ENCODE measurements at places on chromosomes 5 and 9.

DNA sequence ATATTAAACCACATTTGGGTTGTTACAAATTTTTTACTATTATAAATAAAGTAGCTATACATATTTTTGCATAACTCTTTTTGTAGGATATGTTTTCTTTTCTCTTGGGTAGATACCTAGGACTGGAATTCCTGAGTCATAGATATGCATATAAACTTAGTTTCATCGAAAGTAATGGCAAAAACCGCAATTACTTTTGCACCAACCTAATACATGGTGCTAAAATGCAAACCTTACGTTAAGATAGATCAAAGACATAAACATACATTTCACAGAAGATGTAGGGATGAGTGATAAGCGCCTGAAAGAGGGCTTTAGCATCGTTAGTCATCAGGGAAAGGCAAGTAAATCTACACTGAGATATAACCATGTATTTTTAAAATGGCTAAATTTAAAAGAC, 178.4 kb upstream of the EFNA5 start:
- DNase-seq = no peak

DNA sequence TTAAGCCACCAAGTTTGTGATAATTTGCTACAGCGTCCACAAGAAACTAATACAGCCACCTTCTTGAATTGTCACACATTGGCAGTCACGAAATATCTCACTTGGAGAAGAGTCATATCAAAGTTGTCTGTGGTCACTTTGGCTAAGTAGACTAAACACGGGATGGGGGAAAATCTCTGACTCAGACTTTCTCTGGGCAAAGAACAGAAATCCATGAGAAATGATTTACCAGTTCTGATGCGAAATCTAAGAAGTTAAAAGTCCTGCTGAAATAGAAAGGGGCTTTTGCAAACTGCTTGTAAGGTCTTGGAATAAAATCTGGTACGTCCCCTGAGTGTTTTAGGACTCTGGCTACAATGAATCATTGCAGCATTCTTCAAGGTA, 158.4 kb downstream of the COL23A1 start:
- DNase-seq = no peak

- DNase-seq = no peak
Measured at GRCh38 chr9:15079989-15080388, 169.8 kb upstream of the FREM1 start.

GRCh38 chr5:83488821-83489220, 17.3 kb downstream of the VCAN start:
- no peak for DNase-seq

DNA sequence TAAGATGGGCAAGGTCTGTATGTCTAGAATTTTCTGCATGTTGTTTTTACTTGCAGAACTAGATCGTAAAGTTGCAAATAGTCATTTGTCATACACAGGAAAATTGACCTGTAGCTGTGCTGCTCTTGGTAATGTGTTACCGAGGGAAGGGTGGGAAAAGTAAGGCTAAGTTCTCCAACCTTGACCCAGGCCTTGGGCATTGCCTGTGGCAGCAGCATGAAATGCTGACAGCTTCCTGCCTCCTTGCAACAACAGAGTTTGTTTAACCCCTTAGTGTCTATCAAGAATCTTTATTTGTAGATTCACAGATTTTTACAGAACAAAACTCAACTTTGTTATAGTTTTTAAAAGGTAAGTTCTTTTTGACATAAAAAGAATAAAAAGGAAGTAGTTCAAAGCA, 48.3 kb downstream of the ERCC6L2 start:
- DNase-seq = no peak

- DNase-seq = no peak
Measured at GRCh38 chr5:133063965-133064364, 12.2 kb downstream of the HSPA4 start.

GRCh38 chr5:157271740-157272271, 5.9 kb downstream of the CYFIP2 start:
- peak; percentile 79 for DNase-seq

GRCh38 chr5:13992795-13993194, 48.3 kb upstream of the DNAH5 start:
- no peak for DNase-seq

GRCh38 chr5:85159395-85159794, 774.7 kb upstream of the EDIL3 start:
- DNase-seq = no peak

GRCh38 chr9:37096628-37097027, 23.7 kb upstream of the ZCCHC7 start:
- no peak for DNase-seq

DNA sequence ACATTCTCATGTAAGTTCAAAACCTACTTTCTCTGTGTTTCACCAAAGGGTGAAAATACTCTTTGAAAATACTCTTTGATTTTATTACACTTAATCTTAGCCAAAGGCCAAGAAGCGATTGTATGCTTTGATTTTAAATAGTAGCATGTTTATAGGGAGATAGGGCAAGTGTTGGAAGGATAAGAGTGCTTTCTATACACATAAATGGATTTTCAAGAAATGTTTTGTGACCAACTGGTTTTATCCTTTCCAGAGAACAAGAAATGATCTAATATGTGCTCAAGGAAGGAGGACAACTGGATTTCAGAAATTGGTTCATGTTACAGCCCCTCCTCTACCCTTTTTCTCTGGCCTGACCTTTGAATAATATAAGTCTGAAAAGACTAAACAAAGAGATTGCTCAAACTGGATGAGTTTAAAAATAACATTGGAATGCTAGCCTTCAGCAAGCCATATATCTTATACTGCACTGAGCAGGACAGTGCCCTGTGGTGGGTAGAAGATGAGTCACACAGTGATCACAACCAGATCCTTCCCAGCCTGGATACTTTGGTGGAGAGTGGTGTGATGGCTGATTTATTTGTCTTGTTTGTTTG, 13.1 kb downstream of the PALM2AKAP2 start:
- DNase-seq = no peak

DNA sequence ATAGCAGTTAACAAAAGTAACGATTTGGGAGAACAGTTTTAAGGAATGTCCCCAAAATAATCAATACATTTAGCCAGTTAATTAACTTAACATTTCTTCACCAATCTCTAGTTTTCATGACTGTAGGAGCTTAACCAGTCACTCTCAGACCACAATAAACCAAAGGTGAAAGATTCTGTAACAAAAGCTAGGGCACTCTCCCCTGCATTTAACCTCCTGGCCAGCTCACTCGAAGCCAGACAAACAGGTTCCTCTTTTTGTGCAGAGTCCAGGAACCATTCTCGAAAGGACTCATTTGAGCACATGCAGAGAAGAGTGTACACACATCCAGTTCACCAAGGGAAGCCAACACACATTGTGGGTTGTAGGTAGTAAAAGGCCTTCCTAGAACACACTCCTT, 6.5 kb downstream of the IL7R start:
- DNase-seq = no peak

- no peak for DNase-seq
Measured at GRCh38 chr9:117809751-117810150, 105.5 kb downstream of the TLR4 start.

DNA sequence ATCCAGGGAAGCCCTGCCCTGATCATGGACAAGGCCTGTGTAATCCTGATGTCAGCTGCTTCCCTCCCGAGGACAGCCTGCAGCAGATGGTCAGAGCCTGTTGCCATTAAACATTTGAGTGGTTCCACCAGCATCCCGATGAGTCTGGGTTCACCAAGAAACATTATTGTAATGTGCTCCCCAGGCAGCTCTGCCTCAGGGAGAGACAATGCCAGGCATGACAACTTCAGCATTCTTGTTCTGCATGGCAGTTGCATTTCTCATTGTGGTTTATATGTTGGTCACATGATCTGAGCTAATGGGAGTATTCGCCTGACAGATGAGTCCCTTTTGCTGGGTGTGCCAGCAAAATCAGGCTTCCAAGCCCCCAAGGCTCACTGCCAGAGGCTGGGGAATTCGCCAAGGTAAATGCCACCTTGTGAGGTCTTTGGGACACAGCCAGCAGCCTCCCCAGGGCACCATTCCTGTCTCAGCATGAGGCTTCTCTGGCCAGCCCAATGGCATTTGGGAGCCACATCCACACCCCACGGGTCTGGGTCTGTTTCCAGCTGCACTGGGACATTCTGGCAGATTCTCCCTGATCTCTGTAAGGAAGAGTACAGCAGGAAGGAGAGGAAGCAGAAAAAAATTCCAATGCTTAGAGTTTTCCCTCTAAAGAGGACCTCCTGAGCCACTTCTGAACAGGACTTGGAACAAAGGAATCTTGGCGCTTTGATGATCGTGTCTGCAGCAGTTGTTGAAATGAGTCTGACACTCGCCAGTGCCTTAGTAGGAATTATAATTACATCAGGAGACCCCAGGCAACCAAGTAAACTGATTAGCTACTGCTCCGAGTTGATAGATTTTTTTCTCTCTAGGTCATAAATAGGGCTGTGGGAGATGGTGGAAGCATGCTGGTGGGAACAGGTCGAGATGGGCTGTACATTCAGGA, 18.7 kb downstream of the KCNIP1 start:
- DNase-seq = no peak

DNA sequence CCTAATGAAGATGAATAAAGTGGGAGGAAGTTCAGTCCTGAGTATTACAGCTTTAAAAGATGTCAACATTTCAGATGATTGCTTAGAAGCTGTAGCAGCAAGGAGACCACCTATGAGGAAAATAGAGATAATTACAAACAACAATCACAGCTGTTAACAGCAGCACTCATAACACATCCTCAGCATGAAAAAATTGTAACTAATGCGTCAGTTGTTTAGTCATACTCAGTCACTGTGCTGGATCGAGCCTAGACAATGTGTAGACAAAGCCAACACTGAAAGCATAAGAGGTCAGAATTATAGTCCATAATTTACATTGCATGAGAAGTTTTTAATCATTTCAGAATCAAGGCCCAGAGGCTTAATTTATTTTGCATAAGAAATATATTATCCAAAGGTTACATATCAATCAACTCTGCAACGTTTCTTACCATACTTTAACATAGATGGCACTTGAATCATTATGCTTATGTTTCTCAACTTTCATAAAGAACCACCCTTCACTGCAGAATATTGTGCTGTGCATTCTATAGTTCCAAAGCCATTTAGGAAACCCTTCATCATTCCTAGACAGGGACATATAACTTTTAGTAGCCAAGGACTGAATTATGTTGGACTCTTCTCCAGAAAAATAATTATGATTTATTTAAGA, 60.2 kb upstream of the HAPLN1 start:
- DNase-seq = no peak

DNA sequence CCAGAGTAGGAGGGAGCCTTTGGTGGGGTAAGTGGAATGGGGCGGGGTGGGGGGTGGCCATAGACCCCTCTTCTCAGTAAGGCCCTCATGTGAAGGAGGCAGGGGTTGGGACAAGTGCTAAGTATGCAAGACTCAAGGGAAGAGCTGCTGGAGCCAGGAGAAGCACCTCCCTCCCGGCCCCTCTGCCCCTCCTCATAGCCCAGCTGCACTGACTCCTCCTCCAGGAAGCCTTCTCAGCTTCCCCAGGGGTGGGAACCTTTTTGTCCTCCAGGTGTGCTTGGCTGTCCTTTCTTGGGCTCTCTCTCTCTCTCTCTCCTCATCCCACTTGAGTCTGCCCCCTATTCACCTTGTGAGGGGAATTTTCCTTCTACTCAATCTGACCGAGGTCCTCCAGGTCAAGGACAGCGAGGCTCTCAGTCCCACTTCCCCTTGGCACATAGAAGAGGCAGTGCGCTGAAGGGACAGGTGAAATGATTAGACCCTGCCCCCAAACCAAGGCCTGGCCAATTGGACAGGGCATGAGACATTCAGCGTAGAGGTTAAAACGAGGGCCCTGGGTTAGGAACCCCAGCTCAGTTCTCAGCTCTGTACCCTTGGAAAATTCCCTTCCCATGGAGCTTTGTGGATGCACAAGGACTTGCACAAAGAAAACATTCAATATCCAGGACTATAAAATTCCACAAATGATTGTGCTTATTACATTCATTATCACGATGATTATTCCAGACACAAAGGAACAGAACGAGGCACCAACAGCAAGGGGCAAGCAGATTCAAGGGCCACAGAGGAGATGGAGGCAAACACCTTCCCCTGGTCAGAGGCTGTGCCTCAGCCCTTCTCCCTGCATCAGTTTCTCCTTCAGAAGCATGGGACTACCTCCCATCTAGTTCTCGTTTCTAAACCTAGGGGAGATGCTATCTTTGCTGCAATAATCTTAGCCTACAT, 45.6 kb upstream of the IL17B start:
- DNase-seq = no peak

GRCh38 chr5:141617128-141617527, 1.7 kb downstream of the DIAPH1 start:
- no peak for DNase-seq

DNA sequence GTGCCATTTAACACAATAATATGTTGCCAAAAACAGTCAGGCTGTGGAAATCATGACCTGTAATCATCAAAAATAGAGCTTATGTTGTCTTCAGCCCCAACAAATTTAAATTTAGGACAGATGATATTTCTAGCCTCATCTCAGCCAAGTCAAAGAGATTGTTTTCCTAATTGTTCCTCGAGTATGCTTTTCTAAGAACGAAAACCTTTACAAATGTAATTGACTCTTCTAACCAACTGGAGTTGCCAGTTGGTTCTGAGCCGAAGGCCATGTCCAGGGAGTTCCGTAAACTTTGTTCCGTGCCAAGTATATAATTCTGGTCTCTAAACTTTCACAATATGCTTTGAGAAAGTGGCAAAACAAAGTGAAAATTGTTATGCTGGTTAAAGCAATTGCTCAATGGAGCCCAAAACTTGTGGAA, 160.8 kb downstream of the CEMIP2 start:
- no peak for DNase-seq

- DNase-seq = no peak
Measured at GRCh38 chr5:103561685-103562452, 720 bp downstream of the NUDT12 start.

GRCh38 chr9:131349881-131350563, 43.9 kb upstream of the PRRC2B start:
- DNase-seq = peak; percentile 87

DNA sequence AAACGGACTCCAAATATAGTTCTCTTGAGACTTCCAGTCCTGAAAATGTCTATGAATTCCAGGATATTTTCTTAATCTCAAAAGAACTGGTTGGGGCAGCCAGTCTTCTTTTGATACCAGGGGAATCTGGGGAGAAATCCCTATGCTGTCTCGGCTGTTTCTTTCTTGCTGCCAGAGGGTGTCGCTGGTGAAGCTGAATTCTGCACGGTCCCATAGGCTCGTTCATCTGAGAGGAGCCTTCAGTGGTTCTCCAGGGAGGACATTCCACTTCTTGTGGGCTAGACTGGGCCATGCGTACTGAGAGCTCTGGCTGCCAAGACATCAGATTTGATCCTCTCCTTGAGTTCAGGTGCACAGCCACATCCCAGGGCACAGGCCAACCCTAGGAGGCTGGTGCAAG, 155.0 kb upstream of the CLINT1 start:
- DNase-seq = no peak

DNA sequence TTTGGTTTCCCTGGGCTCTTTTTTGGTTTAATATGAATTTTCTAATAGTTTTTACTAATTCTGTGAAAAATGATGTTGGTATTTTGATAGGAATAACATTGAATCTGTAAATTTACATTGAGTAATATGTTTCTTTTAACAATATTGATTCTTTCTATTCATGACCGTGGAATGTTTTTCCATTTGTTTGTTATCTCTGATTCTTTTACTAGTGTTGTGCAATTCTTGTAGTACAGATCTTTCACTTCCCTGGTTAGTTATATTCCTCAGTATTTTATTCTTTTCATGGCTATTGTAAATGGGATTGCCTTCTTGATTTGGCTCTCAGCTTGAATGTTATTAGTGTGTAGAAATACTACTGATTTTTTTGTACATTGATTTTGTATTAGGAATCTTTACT, 137.9 kb downstream of the PRR16 start:
- no peak for DNase-seq
